ENCODE measurements at places on chromosomes 7 and 10. TPM values are rescaled to one million over a fixed set of nuclear protein-coding genes. Genes with fewer than 3 reads are reported as not detected.

DNA sequence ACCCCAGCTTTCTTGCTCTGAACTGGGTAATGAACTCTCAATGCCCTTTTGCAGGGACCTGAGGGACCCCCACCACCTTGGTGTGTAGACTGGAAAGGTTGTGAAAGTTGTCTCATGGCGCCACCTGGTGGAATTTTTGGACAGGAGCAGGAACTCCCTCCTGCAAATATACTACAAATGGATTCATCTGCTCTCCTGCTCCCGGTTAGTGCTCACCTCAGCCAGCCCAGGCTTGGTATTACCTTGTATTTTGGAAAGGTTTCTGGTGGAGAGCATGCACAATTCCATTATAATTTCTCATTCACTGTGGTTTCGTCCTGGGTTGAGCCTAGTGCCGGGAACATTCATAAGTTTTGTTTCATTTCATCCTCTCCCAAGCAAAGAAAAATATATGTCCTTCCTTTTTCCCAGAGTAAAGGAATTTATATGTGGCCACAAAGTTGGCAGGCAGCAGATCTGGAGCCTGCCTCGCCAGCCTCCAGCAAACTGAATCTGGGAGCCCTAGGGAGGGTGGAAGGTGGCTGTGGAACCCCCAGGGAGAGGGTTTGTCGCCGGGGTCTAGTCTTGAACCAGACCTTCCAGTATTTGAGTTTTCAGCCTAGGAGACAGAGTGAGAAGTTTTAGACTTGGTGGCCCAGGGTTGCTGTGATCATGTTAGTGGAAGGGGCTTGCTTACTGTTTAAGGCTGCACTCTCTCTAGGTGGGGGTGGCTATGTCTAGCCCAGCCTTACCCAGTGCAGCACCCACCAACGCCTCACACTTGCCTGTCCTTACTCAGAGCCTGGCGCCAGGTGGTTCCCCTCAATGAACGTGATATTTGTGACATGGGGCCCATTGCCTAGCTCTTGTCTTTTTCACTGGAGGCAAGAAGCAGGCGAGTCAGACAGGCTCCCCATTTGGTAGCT lies 9.5 kb downstream of the FAM241B start:
- DNase-seq: peak; percentile 80

DNA sequence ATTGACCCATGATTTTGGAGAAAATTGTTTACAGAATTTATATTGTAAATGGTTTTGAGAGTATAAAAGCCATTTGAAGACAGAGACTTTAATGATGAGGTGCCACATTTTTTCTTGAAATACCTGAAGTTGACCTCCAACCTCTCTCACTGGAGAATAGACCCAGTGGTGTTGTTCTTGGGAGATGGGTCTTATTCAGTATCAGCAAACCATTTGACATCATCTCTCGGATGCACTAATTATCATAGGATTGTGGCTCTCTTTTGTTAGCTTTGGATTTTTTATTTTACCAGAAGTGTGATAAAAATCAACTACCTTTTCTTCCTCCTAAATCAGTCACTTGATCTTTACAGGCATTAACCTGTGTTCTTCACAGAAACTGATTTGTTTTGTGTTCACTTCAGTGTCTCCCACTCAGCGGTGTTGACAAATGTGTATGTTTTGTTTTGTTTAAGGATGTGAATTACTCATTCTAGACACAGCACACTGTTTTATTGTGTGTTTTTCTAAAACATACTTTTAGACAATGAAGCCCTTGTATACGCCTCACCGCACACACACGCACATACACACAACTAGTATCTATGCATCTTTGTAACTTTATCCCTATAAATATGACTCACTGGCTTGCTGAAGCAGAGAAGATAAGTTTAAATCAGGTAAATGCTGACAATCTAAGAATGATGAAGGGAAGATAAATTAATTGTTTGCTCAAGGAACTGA lies 455.6 kb downstream of the INHBA start:
- DNase-seq: no peak

DNA sequence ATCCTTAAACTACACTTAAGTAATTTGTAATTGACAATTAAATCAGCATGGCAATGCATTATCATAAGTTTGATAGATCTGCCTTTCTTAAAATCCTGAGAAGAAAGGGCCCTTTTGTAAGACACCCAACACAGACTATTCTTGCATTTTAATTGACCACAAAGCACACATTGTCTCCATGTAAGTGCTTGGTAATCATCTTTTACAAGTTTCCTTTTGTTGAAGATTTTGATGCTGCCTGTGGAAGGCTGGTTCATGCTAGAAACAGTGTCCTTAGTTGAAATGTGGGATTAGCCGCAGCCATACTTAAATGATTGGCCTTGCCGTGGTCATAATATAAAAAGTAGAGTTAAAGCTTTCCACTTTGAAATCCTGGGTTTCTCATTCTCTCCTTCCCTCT lies 32.3 kb upstream of the CELF2 start:
- DNase-seq: no peak

DNA sequence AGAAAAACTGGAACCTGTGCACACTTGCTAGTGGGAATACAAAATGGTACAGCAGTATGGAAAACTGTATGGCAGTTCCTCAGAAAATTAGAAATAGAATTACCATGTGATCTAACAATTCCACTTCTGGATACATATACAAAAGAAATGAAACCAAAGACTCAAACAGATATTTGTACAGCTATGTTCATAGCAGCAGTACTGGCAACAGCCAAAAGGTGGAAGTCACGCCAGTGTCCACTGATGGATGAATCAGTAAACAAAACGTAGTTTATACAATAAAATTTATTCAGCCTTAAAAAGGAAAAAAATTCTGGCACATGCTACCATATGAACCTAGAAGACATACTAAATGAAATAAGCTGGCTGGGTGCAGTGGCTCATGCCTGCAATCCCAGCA lies 23.0 kb downstream of the IDE start:
- no peak for DNase-seq

Gene IL6
- 4.0 TPM for total RNA-seq

Gene NCF1
- 0.59 TPM for total RNA-seq

Data from activated naive CD4-positive, alpha-beta T cell treated with anti-CD3 and anti-CD28 coated beads for 36 hours (primary cell).